ENCODE measurements at places on chromosomes 5 and 9.

DNA sequence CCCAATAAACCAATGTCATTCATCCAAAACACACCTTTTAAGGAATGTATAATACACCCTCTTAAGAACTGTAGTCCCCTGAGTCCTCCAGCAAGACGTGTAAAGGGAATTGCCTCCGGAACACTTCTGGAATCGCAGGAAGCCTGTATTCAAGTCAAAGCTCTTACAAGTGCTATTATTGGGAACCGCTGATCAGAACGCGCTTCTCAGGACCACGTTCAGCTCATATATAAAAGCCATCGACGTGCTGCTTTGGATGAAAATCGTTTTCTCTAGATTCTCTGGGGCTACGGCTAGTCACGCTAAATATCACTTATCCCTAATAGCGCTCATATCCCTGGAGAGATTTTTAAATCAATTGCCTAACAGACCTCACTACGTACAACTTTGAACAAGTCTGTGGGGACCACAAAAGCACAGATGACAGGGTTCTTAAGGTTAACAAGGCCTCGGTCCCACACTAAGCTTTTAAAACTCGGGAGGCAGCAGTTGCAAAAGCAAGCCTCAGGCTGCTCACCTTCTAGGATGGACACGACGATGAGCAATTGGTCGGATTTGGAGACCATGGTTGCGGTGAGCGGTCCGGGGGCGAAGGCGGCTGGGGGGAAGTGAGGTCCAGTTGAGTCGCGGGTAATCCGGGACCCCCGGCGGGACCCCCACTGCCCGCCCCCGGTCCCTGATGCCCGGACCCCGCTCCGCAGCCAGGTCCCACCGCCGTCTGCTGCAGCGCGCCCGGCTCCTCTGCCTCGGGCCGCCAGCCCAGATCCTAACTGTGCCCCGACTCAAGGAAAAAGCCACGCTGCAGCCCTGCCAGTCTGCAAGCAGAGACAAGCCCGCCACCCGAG, 548 bp downstream of the CEP120 start:
- DNase-seq = peak; percentile 30

DNA sequence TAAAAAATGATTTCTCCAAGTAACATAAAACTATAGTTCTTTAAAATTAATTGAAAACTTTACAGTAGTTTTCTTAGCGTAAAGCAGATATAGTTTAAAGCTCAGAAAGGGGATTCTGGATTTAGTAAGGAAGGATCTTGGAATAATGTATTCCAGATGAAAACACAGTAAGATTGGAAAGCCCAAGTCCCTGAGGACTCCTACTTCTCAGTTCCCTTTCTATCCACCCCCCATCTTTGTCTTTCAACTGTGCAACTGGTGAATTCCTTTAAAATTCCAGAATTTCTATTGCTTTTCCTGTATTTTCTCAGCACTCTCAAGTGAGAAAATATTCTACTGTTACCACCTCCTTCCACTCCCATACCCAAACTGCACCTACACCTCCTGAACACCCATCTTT, 184.5 kb upstream of the FBN2 start:
- DNase-seq = no peak

DNA sequence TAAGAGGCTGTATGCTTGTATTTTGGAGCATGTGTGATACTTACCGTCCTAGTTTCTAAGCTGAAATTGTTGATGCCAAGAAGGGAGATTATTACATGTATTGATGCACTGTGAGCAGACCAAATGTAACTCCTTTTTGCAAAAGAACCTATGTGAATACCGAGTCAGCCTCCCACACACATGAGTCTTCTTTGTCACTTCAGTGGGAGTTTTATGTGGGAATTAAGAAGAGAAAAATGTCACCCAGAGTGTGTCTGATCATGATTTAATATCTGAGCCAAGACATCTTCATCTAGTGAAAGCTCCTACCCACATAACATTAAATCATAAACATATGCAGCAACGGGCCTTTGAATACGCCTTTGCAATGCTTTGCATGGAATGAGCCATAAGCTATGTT, 380.3 kb upstream of the ACTBL2 start:
- no peak for DNase-seq

- DNase-seq = no peak
Observed at GRCh38 chr5:116788851-116789403, 214.3 kb upstream of the SEMA6A start.

GRCh38 chr5:168961681-168962080, 339.3 kb downstream of the SLIT3 start:
- no peak for DNase-seq

DNA sequence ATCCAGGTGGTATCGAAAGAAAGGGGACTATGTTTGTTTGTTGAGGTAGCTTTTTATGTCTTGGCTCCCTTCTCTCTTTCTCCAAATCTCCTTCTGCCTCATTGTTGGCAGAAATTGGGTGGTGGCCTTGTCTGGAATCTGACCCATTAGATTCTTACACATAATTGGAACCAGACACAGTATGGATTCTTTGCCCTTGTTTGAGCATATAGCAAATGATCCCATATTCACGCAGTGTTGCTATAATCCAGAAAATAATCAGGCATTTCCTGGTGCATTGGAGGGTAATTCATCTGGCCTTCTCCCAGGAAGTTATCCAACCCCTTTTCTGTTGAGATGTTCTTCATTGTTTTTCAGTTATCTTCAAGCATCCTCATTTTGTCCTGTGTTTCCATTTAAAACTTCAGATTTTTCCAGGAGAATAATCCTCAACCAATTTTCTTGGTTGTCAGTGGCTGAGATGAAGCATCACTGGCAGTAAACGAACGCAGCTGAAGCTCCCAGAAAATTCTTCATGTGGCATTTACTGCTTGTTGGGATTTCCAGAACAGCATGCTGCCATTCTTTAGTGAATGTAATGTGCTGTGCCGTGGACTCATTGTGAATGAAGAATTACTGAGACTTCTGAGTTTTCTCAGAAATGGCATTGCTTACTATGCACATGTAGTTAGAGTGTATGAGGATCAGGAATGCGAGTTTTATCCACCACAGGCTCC, 70.5 kb upstream of the NTRK2 start:
- no peak for DNase-seq

Measured in hematopoietic multipotent progenitor cell treated with erythropoietin and hydrocortisone succinate and interleukin-3 and kit ligand, for 17 days (in vitro differentiated cells).